Lung (tissue), 17 donors: ENCODE measurements at places on chromosomes 3 and 15. TPM values are rescaled to one million over a fixed set of nuclear protein-coding genes. Genes with fewer than 3 reads are reported as not detected.

- no peak for DNase-seq
Measured at GRCh38 chr3:160200353-160200752, 24.9 kb upstream of the C3orf80 start.

GRCh38 chr3:108153451-108153981 lies 62.7 kb upstream of the CD47 start:
- peak; percentile 52 for DNase-seq

- DNase-seq = no peak
Measured at GRCh38 chr15:29689287-29689986, 132.8 kb downstream of the TJP1 start.

GRCh38 chr3:129481766-129482332 lies 41.8 kb downstream of the IFT122 start:
- DNase-seq = peak; percentile 34

DNA sequence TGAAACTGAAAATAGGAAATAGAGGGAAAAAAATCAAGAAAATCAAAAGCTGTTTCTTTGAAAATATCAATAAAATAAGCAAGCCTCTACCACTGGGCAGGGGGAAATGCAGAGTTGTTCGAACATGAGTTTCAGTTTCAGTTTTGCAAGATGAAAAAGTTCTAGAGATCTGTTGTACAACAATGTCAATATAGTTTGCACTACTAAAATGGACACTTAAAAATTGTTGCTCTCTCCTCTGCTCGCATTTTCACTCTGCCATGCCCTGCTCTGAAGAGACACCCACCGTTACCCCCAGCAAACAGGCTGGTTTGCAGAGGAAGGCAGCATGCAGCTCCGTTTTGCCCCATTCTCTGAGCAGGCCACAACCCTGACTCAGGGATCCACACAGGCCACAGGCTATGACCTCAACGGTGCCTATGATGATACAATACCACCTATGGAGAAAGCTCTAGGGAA lies 64.5 kb downstream of the ZNF148 start:
- no peak for DNase-seq

DNA sequence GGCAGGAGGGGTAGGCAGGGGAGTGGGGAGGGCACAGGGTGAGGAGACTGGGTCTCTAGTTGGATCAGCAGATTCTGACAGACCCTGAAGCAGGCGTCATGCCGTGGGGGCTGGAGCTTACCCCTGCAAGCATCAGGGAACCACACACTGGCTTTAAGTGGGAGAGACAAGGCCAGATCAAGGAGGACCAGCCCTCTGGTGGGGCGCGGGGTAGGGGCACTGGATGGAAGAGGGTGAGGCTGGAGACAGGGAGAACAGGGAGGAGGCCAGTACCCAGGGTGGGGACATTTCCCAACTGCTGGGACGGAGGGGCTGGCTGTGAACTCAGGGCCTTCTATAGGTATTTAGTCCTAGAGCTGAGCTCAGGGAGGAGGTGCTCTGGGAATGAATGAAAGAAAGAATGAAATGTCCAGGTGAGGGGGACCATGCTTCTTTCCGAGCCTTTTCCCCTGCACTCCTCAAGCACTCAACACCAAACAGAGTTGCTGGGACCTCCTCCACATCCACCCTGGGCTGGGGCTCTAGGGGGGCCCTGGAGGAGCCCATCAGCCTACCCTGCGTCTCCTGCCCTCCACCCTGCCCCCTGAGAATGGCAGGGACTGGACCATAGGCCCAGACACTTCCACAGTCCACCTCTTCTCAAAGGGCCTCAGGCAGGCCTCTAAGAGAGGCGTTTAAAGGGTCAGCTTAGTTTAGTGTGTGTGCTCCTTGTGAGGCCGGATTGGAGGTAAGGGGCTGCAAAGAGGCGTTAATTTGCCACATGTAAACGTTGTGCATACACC lies 49.0 kb upstream of the FGD5 start:
- no peak for DNase-seq

The DAPK2 gene
- total RNA-seq = 58.1 TPM
